ENCODE measurements at places on chromosomes 4 and X. TPM values are rescaled to one million over a fixed set of nuclear protein-coding genes. Genes with fewer than 3 reads are reported as not detected.

ANXA5 gene
- total RNA-seq = 283 TPM

FABP2 gene
- not detected for total RNA-seq

NAP1L2 gene
- total RNA-seq = 3.4 TPM

MAGEB2 gene
- total RNA-seq = not detected

TCEAL5 gene
- 0.33 TPM for total RNA-seq

ARSD gene
- 15.2 TPM for total RNA-seq

RAB33A gene
- 0.23 TPM for total RNA-seq

MMRN1 gene
- 10.4 TPM for total RNA-seq

F8A1 gene
- 15.4 TPM for total RNA-seq

KLHL4 gene
- 3.0 TPM for total RNA-seq

EGF gene
- 0.75 TPM for total RNA-seq

MAGEA8 gene
- total RNA-seq = not detected

TAB3 gene
- 22.4 TPM for total RNA-seq

EFHC2 gene
- total RNA-seq = 2.6 TPM

CCNB3 gene
- 3.1 TPM for total RNA-seq

VCX gene
- total RNA-seq = not detected

TMEM154 gene
- total RNA-seq = 2.9 TPM

FANCB gene
- 0.83 TPM for total RNA-seq

SLIT2 gene
- 95.9 TPM for total RNA-seq

FMR1NB gene
- not detected for total RNA-seq

VSIG4 gene
- 105 TPM for total RNA-seq

SOWAHD gene
- total RNA-seq = not detected

F8 gene
- 22.9 TPM for total RNA-seq

CFP gene
- 12.9 TPM for total RNA-seq

OPN1MW2 gene
- total RNA-seq = not detected

SYN1 gene
- 0.45 TPM for total RNA-seq

CDKL5 gene
- 6.5 TPM for total RNA-seq

DDX60 gene
- 12.9 TPM for total RNA-seq

MAGEC2 gene
- not detected for total RNA-seq

THOC2 gene
- total RNA-seq = 98.1 TPM

FOXR2 gene
- not detected for total RNA-seq

ANK2 gene
- total RNA-seq = 88.0 TPM

SLC35A2 gene
- 12.2 TPM for total RNA-seq

MAGEC1 gene
- not detected for total RNA-seq

NUDT10 gene
- total RNA-seq = 3.3 TPM

SHROOM2 gene
- total RNA-seq = 0.42 TPM

Measured in esophagus muscularis mucosa (tissue), 4 donors.